ENCODE measurements at places on chromosomes 1 and 21.

DNA sequence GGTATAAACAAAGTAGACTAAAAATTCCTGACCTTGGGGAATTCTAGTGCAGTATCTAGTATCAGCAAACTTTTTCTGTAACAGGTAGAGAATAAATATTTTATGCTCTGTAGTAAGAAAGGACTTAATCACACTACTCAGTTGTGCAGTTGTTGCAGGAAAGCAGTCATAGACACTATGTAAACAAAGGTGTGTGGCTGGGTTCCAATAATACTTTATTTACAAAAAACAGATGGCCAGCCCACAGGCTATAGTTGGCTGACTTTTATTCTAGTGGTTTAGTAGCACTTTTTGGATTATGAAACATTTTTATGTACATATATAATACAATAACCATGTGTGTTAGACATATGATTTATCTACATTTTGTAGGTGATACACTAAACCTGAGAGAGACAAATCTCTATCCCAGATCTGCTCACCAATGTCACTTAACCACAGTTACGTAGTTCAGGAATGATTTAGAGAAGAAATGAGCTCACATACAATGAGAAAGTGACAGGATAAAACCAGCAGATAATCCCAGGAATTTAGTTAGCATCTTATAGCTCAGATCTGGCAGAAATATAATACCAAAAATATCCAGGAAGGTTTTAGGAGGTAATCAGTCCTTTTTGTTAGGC lies 56.1 kb downstream of the MIER1 start:
- no peak for DNase-seq

DNA sequence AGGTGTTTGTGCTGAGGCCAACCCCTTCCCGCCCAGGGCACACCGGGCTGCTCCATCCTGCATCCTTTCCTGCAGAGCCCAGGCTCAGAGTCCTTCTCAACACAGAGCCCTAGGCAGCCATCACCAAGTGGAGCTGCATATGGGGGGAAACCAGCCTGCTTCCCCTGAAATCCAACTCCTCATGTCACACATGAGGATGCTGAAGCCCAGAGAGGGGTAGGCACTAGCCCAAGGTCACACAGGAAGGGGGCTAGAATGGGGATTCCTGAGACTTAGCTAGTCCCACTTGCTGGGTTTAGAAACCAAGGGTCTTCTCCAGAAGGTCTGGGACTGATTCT lies 5.5 kb upstream of the TNFRSF1B start:
- DNase-seq = no peak

DNA sequence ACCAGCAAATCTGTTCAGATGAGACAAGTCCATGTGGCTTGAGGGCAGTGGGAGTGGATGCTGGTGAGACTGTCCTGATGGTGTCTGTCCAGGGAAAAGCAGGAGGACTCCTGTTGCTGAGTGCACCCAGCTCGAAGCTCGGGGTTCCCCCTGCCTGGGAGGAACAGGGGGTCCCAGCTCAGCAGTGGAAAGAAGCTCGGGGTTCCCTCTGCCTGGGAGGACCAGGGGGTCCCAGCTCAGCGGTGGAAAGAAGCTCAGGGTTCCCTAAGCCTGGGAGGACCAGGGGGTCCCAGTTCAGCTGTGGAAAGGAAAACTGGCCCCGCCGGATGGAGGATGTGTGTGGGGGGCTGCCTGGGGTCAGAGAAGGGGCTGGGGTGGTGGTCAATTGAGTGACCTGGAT lies 39.1 kb downstream of the CRYAA start:
- peak; percentile 17 for DNase-seq

- no peak for DNase-seq
Observed at GRCh38 chr21:25759573-25759972, 24.8 kb downstream of the GABPA start.

DNA sequence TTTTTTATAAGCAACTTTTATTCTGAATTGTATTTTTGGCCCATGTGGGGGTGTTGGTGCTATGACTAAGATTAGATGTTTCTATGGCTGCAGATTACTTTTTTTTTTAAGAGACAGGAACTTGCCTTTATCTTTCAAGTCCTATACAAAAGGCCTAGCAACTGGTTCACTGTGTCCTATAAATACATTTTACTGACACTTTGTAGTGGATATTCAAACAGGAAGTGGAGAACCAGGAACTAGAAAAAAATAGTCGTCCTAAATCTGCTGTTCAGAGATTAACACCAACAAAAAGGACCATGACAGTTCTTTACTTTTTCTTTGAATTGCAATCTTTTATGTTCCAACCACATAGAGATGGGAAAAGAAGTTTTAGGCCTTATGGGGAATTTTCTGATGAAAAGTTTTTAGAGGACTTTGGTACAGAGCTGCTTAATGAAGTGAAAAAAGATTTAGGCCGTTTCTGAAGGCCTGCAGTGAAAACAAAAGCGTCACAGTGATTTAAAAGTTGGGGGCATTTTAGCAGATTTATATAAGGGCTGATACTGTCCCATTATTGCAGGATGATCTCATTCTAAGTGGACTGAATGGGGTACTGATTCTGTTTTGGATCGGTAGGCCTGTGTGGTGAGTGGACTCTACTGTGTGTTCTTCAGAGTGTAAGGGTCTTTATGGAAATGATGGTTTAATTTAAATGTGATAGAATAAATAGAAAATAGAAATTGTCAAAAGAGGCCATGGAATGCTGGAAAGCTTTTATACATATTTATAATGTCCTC lies 136.4 kb upstream of the DEPDC1 start:
- no peak for DNase-seq

- no peak for DNase-seq
Observed at GRCh38 chr1:60035921-60036320, 37.6 kb downstream of the C1orf87 start.

- no peak for DNase-seq
Observed at GRCh38 chr1:10975567-10976326, 36.7 kb upstream of the TARDBP start.

- no peak for DNase-seq
Observed at GRCh38 chr1:64019818-64020217, 183.6 kb upstream of the UBE2U start.
